ENCODE measurements at places on chromosomes 5 and 9.
A peak's percentile ranks its signal among the peaks of the same experiment; 100 is the strongest.

DNA sequence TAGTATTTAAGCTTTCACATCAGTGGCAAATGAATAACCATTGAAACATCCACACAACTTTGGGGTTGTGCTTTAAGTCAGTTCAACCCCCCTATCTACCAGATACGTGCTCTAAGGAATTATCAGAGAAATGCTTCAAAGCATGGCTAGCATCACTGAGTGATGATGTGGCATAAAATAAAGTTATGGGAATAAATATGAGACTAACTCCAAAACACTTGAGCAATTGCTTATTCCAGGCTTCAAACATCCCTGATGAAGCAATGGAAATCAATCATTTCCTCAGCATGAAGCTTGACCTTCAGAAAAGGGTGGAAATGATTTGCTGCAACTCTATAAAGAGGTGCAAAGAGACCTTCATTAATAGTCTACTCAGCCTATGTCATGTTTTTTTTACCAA is 292.0 kb upstream of the SMC2 start:
- DNase-seq, result no peak

DNA sequence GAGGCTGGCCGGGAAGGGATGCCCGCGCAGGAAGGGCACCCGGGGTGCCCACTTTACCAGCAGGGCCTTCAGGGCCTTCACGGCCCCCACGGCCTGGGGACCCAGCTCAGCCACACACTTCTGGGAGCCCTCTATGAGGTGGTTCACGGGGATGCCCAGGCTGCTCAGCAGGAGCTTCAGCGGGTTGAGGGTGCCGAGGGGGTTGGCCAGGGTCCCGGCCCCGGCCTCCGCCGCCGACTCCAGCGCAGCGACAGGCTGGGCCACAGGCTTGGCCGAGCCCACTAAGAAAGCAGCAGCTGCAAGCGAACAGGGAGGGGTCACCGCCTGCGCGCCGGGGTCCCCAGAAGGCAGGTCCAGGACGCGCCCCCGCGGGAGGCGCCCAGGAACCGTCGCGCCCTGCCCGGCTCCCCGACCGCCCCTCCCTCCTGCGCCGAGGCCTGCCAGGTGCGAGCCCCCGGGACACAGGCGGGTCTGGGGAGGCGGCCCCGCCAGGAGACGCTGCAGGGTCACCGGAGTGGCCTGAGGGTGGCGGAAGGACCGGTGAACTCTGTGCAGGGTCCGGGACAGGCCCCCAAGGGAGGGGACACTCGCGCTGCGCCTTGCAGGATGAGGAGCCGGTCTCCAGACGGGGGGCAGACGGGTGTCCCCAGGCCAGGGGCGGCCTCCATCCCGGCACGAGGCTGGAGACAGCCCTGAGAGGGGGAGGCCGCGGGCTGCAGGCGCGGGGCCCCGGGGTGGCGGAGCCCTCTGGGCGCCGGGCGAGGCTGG is 572 bp downstream of the SCGB3A1 start:
- DNase-seq, result no peak

DNA sequence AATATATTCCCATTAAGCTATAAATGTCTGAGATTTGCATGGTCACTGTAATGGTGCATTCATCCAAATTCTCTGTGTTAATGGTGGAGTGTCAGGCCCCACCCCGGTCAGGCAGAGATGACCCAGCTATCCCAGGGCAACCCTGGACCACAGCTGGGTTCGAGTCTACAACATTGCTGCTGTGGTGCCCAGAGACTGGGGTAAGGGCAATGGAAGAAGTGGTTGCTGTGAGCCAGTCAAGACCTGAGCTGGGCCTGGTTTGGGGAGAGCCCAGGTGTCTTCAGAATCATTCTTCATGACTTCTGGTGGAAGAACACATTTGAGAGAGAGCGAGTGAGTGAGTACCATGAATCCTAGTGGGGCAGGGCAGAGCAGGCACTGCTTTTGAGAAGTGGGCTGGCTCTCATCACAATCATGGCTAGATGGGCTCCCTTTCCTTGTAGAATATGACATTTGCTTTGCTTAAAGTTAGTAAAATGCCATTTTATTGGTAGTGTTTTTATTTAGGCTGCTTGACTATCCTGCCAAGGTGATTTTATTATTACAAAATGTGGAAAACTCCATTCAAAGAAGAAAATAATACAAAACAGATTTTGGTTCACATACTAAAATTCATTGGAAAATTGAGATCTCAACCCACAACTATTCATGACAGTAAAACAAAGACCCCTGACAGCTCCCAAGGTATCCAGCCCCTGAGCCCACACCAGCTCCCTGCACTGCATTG is 125.8 kb upstream of the SLC25A48 start:
- DNase-seq, result no peak

GRCh38 chr5:56422076-56422762 is 189.1 kb upstream of the ANKRD55 start:
- DNase-seq, result no peak

- DNase-seq, result no peak
Observed at GRCh38 chr5:56532466-56532865, 282.9 kb upstream of the MAP3K1 start.

GRCh38 chr9:83959061-83959460 is 21.0 kb downstream of the HNRNPK start:
- peak; percentile 56 for DNase-seq
